ENCODE measurements at places on chromosomes 3 and 15. TPM values are rescaled to one million over a fixed set of nuclear protein-coding genes. Genes with fewer than 3 reads are reported as not detected.

THRB gene
- 47.1 TPM for total RNA-seq

GRCh38 chr3:129501630-129502029 lies 26.8 kb upstream of the RHO start:
- no peaks in the 10 kb centered on the region for H3K27me3 ChIP-seq
- DNase-seq: no peak
- no peak overlapping the region for H3K4me3 ChIP-seq
- H3K4me1 ChIP-seq: peaks cover 5% of the 10 kb centered on the region
- peaks cover 23% of the 10 kb centered on the region for H3K36me3 ChIP-seq

DNA sequence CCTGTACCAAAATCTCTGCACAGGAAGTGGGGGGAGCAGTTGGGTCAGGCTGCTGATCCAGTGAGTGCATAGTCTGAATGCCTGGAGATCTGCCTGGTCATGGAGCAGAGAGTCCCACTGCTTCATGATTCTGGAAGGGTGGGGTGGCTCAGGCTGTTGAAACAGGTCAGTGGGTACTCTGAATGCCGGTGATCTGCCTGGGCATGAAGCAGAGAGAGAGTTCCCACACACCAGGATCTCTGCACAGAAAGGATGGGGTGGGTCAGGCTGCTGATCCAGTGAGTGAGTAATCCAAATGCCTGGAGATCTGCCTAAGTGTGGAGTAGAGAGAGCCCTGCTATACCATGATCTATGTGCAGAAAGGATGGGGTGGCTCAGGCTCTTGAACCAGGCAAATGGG lies 16.1 kb upstream of the GCSAM start:
- no peaks in the 10 kb centered on the region for H3K4me1 ChIP-seq
- H3K27ac ChIP-seq: no peak overlapping the region
- no peaks in the 10 kb centered on the region for H3K27me3 ChIP-seq
- H3K36me3 ChIP-seq: no peaks in the 10 kb centered on the region

- peaks cover 96% of the 10 kb centered on the region for H3K36me3 ChIP-seq
- no peak overlapping the region for H3K27ac ChIP-seq
- no peaks in the 10 kb centered on the region for H3K4me1 ChIP-seq
- DNase-seq: no peak
- H3K27me3 ChIP-seq: no peaks in the 10 kb centered on the region
Observed at GRCh38 chr3:183777016-183777618, 48.3 kb downstream of the MAP6D1 start.

- H3K36me3 ChIP-seq: no peaks in the 10 kb centered on the region
- H3K27ac ChIP-seq: no peak overlapping the region
- no peak for DNase-seq
- no peaks in the 10 kb centered on the region for H3K27me3 ChIP-seq
- peaks cover 11% of the 10 kb centered on the region for H3K4me1 ChIP-seq
- no peak overlapping the region for H3K4me3 ChIP-seq
Observed at GRCh38 chr3:17081520-17081919, 196.8 kb downstream of the PLCL2 start.

DNA sequence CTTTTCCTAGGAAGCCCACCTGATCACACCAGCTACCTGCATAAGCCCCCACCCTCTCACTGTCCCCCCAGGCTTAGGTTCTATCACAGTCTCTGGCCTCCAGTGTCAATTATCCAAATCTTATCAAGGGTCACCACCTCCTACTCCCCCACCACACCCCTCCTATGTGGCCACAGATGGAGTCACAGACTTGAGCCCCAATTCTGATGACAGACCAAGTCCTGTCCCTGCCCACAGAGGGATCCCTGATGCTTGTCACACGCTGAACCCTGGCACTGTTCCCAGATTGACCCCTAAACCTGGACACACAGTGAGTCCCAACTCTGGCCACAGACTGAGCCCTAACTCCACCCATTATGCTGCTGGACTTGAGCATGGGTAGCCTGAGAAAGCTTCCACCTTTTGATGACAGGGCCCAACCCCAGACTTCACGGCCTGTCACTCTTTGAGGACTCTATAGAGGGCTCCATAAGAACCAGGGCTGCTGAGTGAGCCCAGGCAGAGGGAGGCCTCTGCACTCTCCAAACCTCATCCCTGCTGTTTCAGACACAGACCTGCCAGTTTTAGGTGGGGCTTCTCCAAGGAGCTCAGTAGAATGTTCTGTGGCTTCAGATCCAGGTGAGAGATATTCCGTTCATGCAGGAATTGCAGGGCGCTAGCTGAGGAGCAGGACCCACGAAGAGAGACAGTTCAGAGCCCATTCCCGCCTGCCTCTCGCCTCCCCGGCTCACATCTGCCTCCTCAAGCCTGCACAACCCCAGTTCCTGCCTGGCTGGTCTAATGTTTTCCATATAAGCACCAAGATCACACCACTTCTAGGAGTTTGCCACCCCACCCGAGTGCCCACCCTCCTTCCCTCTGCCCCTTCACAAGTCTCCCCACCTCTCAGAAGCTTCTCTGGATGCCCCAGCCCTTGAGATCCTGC lies 1.8 kb downstream of the ULK3 start:
- no peak for DNase-seq
- peaks cover 29% of the 10 kb centered on the region for H3K4me1 ChIP-seq
- no peak overlapping the region for H3K4me3 ChIP-seq
- peaks cover 64% of the 10 kb centered on the region for H3K36me3 ChIP-seq
- H3K27me3 ChIP-seq: no peaks in the 10 kb centered on the region

DNA sequence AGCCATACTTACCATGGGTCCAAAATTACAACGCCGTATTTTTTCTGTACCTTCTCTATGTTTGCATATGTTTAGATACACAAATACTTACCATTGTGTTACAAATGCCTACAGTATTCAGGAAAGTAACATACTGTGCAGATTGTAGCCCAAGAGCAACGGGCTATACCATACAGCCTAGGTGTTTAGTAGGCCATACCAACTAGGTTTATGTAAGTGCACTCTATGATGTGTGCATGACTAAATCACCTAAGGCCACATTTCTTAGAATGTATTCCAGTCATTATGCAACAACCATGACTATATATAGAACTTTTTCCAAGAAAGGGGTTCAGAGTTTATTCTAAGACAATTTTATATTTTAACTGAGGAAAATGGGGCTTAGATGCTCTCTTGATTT lies 411.7 kb downstream of the MAGI1 start:
- H3K36me3 ChIP-seq: no peaks in the 10 kb centered on the region
- no peaks in the 10 kb centered on the region for H3K4me1 ChIP-seq
- no peaks in the 10 kb centered on the region for H3K27me3 ChIP-seq
- no peak overlapping the region for H3K27ac ChIP-seq
- no peak overlapping the region for H3K4me3 ChIP-seq

FETUB gene
- total RNA-seq: not detected

CNTN3 gene
- 1.4 TPM for total RNA-seq

GRCh38 chr15:70024521-70024920 lies 73.2 kb downstream of the TLE3 start:
- H3K27ac ChIP-seq: peak overlapping the region; percentile 56
- no peak overlapping the region for H3K4me3 ChIP-seq
- peaks cover 31% of the 10 kb centered on the region for H3K4me1 ChIP-seq

DNA sequence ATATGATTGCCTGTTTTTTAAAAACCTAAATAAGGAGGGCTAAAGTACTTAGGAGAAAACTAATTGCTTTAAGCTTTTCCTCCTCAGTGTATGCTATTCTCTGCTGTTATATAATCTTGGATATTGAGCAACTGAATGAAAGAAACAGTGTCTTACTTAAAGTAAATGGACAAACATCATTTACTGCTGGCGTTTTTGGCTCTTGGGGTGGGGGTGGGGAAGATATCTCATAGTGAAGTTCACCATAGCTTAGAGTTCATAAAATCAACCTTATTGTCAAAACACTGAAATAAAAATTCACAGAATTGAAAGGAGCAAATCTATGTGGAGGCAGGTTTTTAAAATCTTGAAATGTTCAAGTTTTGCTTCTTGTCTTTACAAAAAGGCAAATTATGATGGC lies 256.4 kb upstream of the SOX2 start:
- H3K4me1 ChIP-seq: no peaks in the 10 kb centered on the region
- no peaks in the 10 kb centered on the region for H3K36me3 ChIP-seq
- DNase-seq: no peak

DNA sequence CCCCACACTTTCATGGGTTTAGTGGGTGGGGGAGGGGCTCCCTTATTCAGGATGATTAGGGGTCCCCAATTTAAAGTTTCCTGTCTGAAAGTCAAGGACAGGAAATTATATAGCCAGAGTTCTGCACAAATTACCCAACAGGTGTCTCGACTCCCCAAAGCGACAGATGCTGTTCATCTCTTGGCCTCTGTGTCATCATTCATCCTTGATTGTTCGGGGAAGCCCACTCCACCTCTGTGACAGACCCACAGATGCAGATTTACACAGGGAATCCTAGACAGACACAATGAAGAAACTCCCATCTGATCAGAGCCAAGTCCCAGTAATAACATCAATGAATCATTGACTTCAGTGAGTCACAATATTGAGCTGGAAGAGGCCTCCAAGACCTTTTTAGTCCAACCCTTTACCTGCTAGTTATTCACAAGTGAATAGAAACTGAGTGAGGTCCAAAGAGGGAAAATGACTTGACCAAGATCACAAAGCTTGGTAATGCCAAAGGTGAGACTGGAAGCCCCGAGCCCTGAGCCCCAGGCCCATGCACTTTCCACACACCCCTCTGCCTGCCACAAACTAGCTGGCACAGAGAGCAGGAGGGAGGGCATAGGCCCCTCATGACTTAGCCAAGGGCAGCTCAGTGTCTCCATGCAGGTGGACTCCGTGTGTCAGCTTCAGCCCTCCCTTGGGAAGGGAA lies 7.9 kb upstream of the SRP14 start:
- H3K36me3 ChIP-seq: no peaks in the 10 kb centered on the region
- H3K27me3 ChIP-seq: no peaks in the 10 kb centered on the region
- H3K4me1 ChIP-seq: peaks cover 38% of the 10 kb centered on the region
- no peak overlapping the region for H3K4me3 ChIP-seq
- peak; percentile 45 for DNase-seq
- peak overlapping the region; percentile 50 for H3K27ac ChIP-seq

DNA sequence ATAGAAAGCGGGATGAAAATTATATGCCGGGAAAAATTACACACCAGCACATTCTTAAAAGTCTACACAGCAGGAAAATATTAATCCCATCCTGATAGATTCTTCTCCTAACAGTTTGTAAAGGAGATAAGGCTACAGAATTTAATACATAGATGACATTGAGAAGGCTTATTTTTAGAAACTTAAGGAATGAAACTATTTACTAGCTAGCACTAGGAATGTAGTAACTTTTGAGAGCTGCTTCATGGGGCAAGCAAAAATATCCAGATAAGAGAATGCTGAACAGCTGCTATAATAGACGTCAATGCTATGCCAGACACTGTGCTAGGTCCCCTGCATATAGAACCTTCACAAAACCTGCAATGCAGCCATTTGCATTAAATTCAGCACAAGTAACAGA lies 912.7 kb upstream of the NR2F2 start:
- no peak overlapping the region for H3K4me3 ChIP-seq
- H3K27ac ChIP-seq: no peak overlapping the region
- H3K36me3 ChIP-seq: no peaks in the 10 kb centered on the region
- no peaks in the 10 kb centered on the region for H3K27me3 ChIP-seq

- H3K4me1 ChIP-seq: peaks cover 11% of the 10 kb centered on the region
- no peak overlapping the region for H3K4me3 ChIP-seq
- no peak for DNase-seq
- H3K36me3 ChIP-seq: no peaks in the 10 kb centered on the region
Observed at GRCh38 chr15:68312701-68313204, 35.2 kb downstream of the FEM1B start.

TPRG1 gene
- total RNA-seq: 3.3 TPM

- no peak overlapping the region for H3K27ac ChIP-seq
- DNase-seq: no peak
- H3K4me1 ChIP-seq: no peaks in the 10 kb centered on the region
- H3K4me3 ChIP-seq: no peak overlapping the region
Observed at GRCh38 chr3:101931081-101931480, 81.8 kb downstream of the NFKBIZ start.

DNA sequence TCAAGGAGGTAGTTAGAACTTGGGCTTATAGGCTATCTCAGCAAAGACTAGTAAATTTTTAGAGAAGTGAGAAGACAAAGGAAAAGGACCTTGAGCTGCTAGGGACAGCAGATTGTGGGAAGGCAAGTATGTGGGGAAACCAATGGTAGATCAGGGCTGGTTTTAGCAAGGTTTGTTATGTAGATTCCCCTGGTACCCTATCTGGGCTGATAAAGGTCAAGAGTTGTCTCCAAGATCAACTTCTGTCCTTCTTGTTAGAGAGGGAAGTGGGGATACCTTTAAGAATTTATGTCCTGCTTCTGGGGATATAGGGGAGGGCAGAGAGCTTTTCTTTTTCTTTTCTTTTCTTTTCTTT lies 28.9 kb downstream of the KAT2B start:
- peaks cover 8% of the 10 kb centered on the region for H3K36me3 ChIP-seq
- H3K27me3 ChIP-seq: no peaks in the 10 kb centered on the region
- peaks cover 22% of the 10 kb centered on the region for H3K4me1 ChIP-seq

- H3K27me3 ChIP-seq: no peaks in the 10 kb centered on the region
- H3K4me3 ChIP-seq: no peak overlapping the region
- H3K27ac ChIP-seq: no peak overlapping the region
- no peaks in the 10 kb centered on the region for H3K36me3 ChIP-seq
Observed at GRCh38 chr3:53597136-53597915, 102.9 kb downstream of the CACNA1D start.

DNA sequence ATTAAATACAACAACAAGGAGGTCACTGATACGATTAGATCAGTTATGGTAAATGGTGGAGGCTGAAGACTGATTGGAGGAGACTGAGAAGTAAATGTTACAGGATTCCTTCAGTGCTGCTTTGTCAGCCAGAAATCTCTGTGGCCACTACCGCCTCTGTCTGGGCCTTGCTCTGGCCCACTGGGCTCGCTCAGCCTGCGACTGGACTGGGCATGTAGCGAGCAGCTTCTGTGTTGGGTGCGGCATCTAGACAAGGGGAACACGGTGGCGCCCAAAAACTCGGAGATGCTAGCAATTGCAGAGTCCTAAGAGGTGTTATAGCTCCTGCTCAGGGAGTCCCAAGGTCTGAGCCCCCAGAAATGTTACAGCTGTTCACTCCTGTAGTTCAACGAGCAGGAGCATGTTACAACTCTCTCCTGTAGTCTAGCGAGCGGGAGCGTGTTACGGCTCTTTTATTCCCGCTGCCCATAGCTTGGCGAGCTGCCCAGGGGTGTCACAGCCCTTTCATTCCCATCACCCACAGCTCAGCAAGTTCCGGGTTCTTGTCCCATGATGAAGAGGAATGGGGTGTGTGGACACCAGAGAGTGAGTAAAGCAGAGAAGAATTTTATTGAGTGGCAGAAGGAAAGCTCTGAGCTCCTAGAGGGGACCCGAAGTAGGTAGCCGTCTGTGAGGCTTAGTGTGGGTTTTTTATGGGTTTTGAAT lies 24.7 kb downstream of the SLC15A2 start:
- no peak for DNase-seq
- no peaks in the 10 kb centered on the region for H3K36me3 ChIP-seq
- H3K4me1 ChIP-seq: no peaks in the 10 kb centered on the region

BCHE gene
- 49.0 TPM for total RNA-seq

DNA sequence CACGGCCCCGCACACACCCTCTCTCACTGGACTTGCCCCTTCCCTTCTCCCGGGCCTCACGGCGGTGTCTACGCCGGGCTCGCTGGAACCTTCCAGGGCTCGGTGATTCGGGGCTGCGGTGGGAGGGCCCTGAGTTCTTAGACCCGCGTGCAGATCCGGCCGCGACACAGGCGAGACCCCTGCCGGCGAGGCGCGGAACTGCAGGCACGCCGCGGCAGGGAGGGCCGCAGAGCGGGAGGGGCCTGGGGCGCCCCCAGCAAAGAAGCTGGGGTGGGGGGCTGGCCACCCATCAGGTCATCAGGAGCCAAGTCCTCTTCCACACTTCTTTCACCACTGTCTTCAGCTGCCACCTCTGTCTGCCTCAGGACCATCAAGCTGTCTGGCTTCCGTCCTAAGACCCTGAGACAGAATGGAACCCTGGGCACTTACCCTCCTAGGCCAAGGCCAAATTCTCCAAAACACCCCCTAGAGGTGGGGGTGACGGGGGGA lies 164.5 kb downstream of the XXYLT1 start:
- no peaks in the 10 kb centered on the region for H3K27me3 ChIP-seq
- DNase-seq: peak; percentile 93
- no peak overlapping the region for H3K27ac ChIP-seq
- no peaks in the 10 kb centered on the region for H3K36me3 ChIP-seq
- peaks cover 16% of the 10 kb centered on the region for H3K4me1 ChIP-seq

All from esophagus muscularis mucosa (tissue), 4 donors.